ENCODE measurements at places on chromosomes 2 and 18. TPM values are rescaled to one million over a fixed set of nuclear protein-coding genes. Genes with fewer than 3 reads are reported as not detected.

- no peaks in the 10 kb centered on the region for H3K4me1 ChIP-seq
- no peaks in the 10 kb centered on the region for H3K27me3 ChIP-seq
These were observed 28.1 kb downstream of the NAT8 start for GRCh38 chr2:73614105-73614504.

GRCh38 chr2:100888601-100889000, 68.7 kb downstream of the NPAS2 start:
- no peaks in the 10 kb centered on the region for H3K36me3 ChIP-seq
- no peak overlapping the region for H3K4me3 ChIP-seq
- no peak for DNase-seq
- H3K27ac ChIP-seq, result peak overlapping the region; percentile 1
- H3K27me3 ChIP-seq, result no peaks in the 10 kb centered on the region
- H3K4me1 ChIP-seq, result peaks cover 52% of the 10 kb centered on the region

DNA sequence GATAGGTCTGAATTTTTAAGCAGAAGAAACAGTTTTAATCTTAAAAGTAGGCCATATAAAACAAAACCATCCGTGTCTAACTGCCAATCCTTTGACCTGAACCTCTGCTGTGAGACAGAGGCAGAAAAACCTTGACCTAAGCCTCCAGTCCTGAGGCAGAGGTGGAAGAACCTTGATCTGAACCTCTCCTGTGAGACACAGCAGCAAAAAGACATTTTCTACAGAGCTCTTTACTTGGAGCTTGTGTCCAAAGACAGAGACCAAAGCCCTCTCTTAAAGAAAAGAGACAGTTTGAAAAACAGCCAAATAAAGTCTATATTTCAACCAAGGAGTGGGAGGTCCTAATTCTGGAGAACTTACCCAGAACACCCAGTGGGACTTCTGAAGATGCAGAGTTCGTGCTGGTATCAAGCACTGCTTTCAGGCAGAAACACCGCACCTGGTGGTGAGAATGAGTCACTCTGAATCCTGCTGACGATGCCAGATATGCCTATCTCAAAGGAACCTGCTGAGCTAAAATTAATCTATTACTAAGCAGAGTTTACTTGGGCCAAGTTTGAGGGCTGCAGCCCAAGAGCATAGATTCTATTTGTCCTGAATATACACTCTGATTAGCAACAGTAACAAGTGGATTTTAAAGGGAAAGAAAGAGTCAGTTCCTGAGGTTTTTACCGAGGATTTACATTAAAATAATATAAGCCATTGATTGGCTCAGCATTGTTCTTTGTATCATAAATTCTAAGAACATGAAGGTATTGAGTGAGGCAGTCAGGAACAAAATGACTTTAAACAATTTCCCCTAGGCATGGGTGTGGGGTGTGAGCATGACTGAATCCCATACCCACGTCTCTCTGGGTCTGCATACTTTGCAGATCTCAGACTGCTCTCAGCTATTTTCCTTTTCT, 806.4 kb downstream of the TRIB2 start:
- peak overlapping the region; percentile 78 for H3K27ac ChIP-seq
- H3K36me3 ChIP-seq, result no peaks in the 10 kb centered on the region
- H3K4me1 ChIP-seq, result no peaks in the 10 kb centered on the region

GRCh38 chr2:120174963-120175581, 48.1 kb downstream of the TMEM185B start:
- no peak overlapping the region for H3K27ac ChIP-seq
- H3K4me1 ChIP-seq, result no peaks in the 10 kb centered on the region
- H3K27me3 ChIP-seq, result no peaks in the 10 kb centered on the region
- peak overlapping the region; percentile 9 for H3K4me3 ChIP-seq
- DNase-seq, result peak; percentile 82

DNA sequence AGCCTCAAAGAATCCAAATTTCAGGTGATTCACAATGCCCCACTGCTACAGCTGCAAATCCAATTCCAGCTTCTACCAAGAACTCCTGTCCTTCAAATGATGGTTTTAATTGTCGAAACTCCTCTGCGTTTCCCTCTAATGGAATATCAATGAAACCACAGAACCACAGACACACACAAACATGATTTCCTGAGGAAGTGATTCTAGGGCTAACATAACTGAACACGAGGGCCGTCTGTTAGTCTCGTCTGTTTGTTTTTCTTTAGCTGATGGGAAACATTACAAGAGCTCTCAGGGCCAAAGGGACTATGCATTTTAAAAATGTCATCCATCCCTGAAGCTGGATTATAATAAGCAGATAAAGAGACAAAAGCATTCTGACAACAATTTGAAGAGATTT, 59.4 kb downstream of the RNF152 start:
- DNase-seq, result no peak
- H3K36me3 ChIP-seq, result no peaks in the 10 kb centered on the region
- peaks cover 6% of the 10 kb centered on the region for H3K4me1 ChIP-seq

- H3K27ac ChIP-seq, result no peak overlapping the region
- no peaks in the 10 kb centered on the region for H3K27me3 ChIP-seq
- H3K4me1 ChIP-seq, result no peaks in the 10 kb centered on the region
- H3K4me3 ChIP-seq, result no peak overlapping the region
These were observed 1055.2 kb upstream of the FANCL start for GRCh38 chr2:59296279-59296678.

DNA sequence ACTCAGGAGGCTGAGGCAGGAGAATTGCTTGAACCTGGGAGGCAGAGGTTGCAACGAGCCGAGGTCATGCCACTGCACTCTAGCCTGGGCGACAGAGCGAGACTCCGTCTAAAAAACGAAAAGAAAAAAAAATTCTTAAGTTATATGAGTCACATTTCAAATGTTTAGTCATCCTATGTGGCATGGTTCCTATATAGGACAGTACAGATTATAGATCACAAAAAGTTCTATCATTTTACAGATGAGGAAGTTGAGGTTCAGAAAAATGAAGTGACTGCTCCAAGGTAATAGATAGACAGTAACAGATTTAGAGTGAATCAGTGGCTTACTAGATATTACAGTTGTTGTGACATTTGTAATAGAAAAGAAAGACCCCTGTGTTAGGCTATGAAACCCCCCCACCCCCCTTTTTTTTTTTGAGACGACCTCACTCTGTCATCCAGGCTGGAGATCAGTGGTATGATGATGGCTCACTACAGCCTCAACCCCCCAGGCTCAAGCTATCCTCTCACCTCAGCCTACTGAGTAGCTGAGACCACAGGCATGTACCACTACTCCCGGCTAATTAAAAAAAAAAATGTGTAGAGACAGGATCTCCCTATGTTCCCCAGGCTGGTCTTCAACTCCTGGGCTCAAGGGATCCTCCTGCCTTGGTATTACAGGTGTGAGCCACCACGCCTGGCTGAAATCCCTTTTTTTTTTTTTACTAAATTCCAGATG, 22.7 kb downstream of the PTPN4 start:
- DNase-seq, result no peak
- H3K4me1 ChIP-seq, result no peaks in the 10 kb centered on the region
- H3K27me3 ChIP-seq, result no peaks in the 10 kb centered on the region
- H3K36me3 ChIP-seq, result no peaks in the 10 kb centered on the region
- H3K27ac ChIP-seq, result no peak overlapping the region

DNA sequence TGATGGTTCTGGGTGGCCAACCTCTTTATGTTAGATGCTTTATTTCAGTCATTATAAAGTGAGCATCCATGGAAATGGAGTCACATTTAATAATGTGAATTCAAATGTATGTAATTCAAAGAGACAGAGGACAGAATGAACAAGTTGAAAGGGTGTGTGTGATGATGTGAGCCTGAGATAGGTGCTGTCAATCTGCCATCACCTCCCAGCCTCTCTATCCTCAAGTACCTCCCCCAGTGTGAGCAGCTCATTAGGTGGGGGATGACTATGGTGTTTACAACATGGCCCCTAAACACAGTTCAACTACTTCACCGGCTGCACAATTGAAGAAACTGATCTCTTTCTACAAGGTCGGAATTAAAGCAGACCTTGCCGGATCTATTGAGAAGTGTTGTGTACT, 74.7 kb upstream of the IGFBP5 start:
- DNase-seq, result no peak
- no peak overlapping the region for H3K4me3 ChIP-seq
- H3K27ac ChIP-seq, result no peak overlapping the region
- no peaks in the 10 kb centered on the region for H3K27me3 ChIP-seq
- peaks cover 27% of the 10 kb centered on the region for H3K4me1 ChIP-seq
- no peaks in the 10 kb centered on the region for H3K36me3 ChIP-seq

GRCh38 chr18:13556502-13556901, 169.9 kb downstream of the FAM210A start:
- H3K27me3 ChIP-seq, result no peaks in the 10 kb centered on the region
- H3K36me3 ChIP-seq, result no peaks in the 10 kb centered on the region
- H3K27ac ChIP-seq, result no peak overlapping the region
- H3K4me3 ChIP-seq, result no peak overlapping the region
- no peak for DNase-seq

- no peak for DNase-seq
- H3K36me3 ChIP-seq, result no peaks in the 10 kb centered on the region
- H3K4me3 ChIP-seq, result no peak overlapping the region
- no peaks in the 10 kb centered on the region for H3K4me1 ChIP-seq
These were observed 23.3 kb upstream of the IL1RN start for GRCh38 chr2:113104054-113104611.

DNA sequence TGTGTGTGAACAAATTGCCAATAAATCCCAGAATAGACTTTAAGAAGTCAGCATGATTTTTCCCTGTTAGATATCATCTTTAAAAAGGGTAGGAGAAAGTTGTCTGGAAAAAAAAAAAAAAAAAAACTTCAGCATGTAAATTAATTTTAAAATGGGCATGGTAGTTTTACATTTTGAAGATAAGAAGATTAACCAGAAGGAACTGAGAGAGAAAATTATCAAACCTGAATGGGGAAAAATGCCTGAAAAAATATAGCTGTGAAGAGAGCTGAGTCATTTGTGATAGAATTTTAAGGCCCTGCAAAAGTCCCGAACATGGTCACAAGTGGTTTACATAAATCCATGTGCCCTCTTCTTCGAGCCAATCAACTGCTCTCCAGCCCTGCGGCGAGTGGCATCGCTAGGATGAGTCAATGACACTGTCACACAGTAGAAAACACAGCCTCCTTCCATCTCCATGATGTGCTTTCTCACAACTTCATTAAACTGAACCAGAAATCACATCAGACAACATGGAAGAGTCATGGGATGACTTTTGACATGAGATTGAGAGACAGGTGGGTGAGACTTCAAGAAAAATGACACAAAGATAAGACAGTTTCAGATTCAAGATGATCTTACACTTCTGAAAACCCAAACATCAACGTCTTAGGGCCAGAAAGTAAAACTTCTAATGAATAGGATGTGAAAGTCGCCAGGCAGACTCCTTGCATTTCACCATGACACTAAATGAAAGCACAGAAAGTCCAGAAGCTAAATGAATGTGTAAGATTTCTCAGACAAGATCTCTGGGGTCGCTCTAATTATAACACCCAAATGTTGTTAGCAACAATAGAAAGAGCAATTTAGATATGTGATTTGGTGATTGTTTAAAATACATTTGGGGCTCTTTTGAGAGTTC, 273.0 kb upstream of the ID2 start:
- no peaks in the 10 kb centered on the region for H3K27me3 ChIP-seq
- no peaks in the 10 kb centered on the region for H3K36me3 ChIP-seq
- no peak overlapping the region for H3K27ac ChIP-seq
- H3K4me1 ChIP-seq, result peaks cover 32% of the 10 kb centered on the region
- no peak overlapping the region for H3K4me3 ChIP-seq
- no peak for DNase-seq

- no peaks in the 10 kb centered on the region for H3K36me3 ChIP-seq
- peaks cover 69% of the 10 kb centered on the region for H3K4me1 ChIP-seq
- peak overlapping the region; percentile 88 for H3K4me3 ChIP-seq
- H3K27me3 ChIP-seq, result no peaks in the 10 kb centered on the region
These were observed 2.0 kb downstream of the HPCAL1 start for GRCh38 chr2:10304458-10305253.

Gene ZNF521
- total RNA-seq, result 5.7 TPM

Gene CRYBA2
- not detected for total RNA-seq

Gene TSGA10
- 10.3 TPM for total RNA-seq

Gene CFAP210
- total RNA-seq, result not detected

Gene ANKRD30B
- 0.18 TPM for total RNA-seq

Gene INPP4A
- 25.3 TPM for total RNA-seq
